Mammary microvascular endothelial cell (primary cell): ENCODE measurements at places on chromosomes 13 and 19. TPM values are rescaled to one million over a fixed set of nuclear protein-coding genes. Genes with fewer than 3 reads are reported as not detected.

The ZIC2 gene
- 0.07 TPM in 1 of 2 replicates, not detected in the other for total RNA-seq

The SIAH3 gene
- not detected in 2 replicates for total RNA-seq

The TBCB gene
- total RNA-seq: 272 and 320 TPM in 2 replicates

The ZSCAN4 gene
- total RNA-seq: not detected in 2 replicates

The CCDC169 gene
- 0.79 and 3.5 TPM in 2 replicates for total RNA-seq

The S1PR2 gene
- 1.00 and 1.5 TPM in 2 replicates for total RNA-seq

The ATP4B gene
- total RNA-seq: 0.20 TPM in 1 of 2 replicates, not detected in the other

The ADGRE3 gene
- not detected in 2 replicates for total RNA-seq

The SERPINE3 gene
- total RNA-seq: not detected in 2 replicates

The DACH1 gene
- 4.1 and 4.2 TPM in 2 replicates for total RNA-seq

The ZFP36 gene
- 17.3 and 17.5 TPM in 2 replicates for total RNA-seq

The VAV1 gene
- total RNA-seq: not detected in 2 replicates

The COMMD6 gene
- 54.2 and 64.8 TPM in 2 replicates for total RNA-seq

The ZNF492 gene
- total RNA-seq: 0.49 and 0.80 TPM in 2 replicates

The RBM26 gene
- 19.3 and 19.5 TPM in 2 replicates for total RNA-seq

The GPR18 gene
- not detected in 2 replicates for total RNA-seq

The ZNF155 gene
- total RNA-seq: 2.6 and 6.1 TPM in 2 replicates

The ASF1B gene
- total RNA-seq: 43.5 and 48.6 TPM in 2 replicates

The DCT gene
- not detected in 2 replicates for total RNA-seq

The CGB3 gene
- not detected in 2 replicates for total RNA-seq

The IFNL4 gene
- not detected in 2 replicates for total RNA-seq

The TGFB1 gene
- 25.4 and 40.8 TPM in 2 replicates for total RNA-seq

The LYL1 gene
- total RNA-seq: 125 and 131 TPM in 2 replicates

The CYP4F12 gene
- total RNA-seq: not detected in 2 replicates

The SIGLEC5 gene
- total RNA-seq: 0.27 and 0.69 TPM in 2 replicates

The PALM3 gene
- total RNA-seq: not detected in 2 replicates

The ZNF723 gene
- not detected in 2 replicates for total RNA-seq

The PSG4 gene
- total RNA-seq: 31.8 and 33.3 TPM in 2 replicates

The LILRB1 gene
- not detected in 2 replicates for total RNA-seq

The FAM83E gene
- total RNA-seq: 0.33 TPM in 1 of 2 replicates, not detected in the other
